ENCODE measurements at places on chromosomes 16 and 17.
A peak's percentile ranks its signal among the peaks of the same experiment; 100 is the strongest.

DNA sequence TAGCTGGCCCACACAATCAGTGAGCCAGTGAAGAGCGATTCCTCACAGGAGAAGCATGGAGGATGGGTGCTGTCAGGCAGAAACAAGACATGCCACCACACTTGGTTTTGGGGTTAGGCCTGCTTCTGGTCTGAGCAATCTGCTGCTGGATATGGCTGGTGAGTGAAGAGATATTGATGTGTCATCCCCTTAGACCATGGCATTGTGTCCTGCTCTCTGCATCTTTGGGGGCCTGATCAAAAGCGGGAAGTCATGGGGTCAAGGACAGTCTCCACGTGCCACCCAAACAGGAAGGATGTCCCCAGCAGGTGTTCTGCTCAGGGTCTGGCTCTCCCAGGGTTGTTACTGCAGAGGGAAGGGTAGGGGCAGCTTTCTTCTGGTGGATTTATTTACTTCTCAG, 140.7 kb downstream of the PRKCB start:
- DNase-seq = no peak

- DNase-seq = no peak
Observed at GRCh38 chr16:88772871-88773811, 11.9 kb downstream of the PIEZO1 start.

DNA sequence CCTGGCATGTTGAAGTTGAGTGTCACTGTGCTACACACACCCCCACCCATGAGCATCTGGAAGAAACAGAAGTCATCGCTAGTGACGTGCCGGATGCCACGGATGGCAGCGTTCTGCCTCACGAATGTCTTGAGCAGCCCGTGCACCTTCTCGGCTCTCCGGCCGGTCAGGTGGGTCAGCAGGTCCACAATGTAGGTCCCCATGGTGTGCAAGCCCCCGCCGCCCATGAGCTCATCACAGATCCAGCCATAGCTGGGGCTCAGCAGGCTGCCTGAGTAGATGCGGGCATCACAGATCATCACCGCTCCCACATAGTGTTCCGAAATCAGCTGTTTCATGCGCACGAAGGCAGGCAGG, 8.9 kb downstream of the C16orf86 start:
- DNase-seq = no peak

DNA sequence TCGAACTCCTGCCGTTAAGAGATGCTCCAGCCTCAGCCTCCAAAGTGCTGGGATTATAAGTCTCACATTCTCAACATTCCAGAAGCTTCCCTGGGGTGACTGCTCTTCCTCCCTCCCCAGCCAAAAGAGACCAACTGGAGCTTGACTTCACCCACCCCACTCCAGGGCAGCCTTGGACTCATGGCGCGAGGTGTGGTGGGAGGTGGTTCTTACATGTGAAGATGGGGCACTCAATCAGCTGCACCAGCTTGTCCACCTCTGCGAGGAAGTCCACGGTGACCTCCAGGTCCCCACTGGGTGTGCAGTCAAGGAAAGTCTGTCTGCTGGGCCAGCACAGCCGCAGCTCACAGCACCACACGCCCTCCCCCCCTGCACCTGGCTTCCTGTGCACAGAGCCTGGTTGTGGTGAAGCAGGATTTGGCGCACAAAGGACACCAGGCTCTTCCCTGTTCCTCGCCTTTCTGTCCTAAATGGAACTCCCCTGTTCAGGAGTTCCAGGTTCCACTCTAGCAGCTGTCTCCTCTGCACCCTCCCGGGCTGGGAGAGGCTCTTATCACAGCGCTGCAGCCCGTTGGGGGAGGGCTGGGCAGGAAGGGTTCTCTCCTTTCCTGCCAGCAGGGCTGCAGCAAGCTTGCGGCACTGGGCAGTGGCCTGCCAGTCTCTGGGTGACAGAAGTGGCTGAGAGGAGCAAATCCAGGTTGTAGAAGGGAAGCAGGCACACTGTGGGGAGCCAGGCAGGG, 9.6 kb upstream of the MTSS2 start:
- no peak for DNase-seq

DNA sequence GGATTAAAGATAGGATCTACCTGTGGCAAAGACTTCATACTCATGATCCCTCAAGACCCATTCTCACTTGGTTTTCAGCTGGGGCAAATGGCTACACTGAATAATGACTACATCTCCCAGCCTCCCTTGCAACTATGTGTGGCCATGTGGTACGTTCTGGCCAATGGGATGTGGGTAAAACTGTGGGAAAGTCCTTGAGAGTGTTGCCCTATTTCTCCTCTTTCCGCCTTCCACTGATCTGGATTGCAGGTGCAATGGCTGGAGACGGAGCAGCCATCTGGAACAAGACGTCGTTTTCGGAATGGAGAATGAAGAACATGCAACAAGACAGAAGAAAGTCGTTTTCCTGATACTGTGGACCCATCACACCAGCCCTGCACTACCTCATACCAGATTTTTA, 48.5 kb downstream of the HAPSTR1 start:
- DNase-seq = no peak

DNA sequence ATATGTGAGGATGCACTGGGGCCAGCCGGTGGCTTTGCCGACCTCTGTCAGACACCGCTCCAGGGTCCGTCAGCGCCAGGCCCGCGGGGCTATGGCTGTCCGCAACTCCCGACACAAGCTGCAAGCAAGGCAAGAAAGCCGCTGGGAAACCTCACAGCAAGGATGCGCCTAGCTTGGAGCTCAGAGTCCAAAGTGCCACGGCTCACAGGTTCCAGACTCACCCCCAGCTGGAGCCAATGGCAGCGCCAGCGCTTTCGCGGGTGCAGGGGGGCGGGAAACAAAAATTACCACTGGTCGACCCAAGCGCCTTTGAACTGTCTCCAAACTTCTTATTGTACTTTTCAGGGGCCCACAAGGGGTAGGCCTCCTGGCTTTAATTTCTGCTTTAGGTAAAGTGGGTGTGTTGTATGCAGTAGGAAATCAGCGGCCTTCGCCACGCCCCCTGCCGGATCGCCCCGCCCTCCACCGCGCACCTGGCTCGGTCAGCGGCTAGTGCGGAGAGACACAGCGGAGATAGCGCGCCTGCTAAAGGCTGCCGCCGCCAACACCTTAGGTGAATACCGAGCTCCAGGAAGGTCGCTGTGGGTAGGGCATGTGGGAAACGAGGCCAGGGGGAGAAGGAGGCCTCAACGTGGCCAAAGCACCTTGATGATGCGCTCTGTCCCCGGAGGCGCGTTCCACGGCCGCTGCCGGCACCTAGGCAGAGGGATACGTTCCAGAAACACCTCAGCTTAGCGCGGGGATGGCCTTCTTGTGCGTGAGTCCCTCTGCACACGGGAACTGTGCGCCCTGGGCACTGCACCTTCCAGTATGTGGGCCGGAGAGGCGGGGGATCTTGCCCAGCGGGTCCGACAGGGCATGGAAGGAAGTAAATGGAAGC, 61.0 kb upstream of the RBL2 start:
- DNase-seq = peak; percentile 84

GRCh38 chr16:70577256-70577698, 53.7 kb downstream of the SF3B3 start:
- DNase-seq = no peak

DNA sequence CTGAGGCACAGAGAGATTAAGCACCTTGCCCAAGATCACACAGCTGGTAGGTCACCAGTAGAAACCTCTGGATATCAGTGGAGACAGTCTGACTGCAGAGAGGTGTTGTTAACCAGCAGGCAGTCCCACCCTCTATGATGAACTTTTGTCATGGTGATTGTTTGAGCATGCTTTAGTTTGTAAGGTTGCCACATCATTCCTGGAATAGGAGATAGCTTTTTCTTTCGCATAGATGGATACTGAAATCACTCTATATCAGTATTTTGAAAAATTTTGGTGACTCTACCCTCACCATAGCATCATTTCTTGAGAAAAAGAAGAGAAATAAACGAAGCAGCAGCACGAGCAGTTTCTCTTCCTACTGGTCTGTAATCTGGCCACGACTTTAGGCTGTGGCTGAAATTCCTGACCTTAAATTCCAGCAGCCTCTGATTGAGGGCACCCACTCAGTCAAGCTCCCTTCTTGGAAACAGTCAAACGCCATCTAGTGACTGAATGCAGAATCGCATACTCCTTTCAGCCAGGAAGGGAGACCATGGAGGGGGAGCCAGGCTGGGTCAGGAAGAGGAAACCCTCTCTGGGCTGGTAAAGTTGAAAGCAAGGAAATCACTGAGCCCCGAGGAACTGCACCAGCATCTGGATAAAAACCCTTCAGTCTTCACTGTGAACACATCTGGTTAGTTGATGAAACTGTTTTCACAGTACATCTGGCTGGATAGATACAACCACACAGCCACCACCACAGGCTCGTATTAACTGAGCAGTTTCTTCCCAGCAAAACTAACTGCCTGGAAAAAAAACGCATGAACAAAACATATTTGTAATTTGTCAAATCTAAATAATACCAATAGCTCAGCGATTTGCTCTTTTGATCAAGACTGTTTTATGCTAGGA, 108.5 kb upstream of the XYLT1 start:
- peak; percentile 59 for DNase-seq

DNA sequence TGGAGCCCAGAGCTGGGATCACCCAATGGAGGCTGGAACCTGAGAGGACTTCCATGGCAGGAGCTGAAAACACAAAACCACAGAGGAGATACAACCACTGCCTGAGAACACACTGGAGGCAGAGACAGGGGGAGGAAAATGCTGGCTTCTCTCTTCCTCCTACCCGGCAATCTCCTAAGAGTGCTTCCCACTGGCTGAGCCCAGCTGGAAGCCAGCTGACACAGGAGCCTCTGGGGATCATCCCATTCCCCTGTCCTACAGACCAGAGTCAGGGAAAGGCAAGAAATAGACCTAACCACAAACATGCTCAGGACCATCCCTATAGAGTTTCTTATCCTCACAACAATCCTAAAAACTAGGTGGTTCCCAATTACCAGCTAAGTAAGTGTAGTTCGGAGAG, 112.4 kb upstream of the CDH5 start:
- no peak for DNase-seq

- DNase-seq = peak; percentile 34
Observed at GRCh38 chr16:12573730-12574383, 229.8 kb downstream of the CPPED1 start.

- peak; percentile 67 for DNase-seq
Observed at GRCh38 chr16:15950161-15950854, 892 bp downstream of the ABCC1 start.

- DNase-seq = no peak
Observed at GRCh38 chr17:34840750-34841149, 120.5 kb downstream of the CCT6B start.

- DNase-seq = no peak
Observed at GRCh38 chr17:36055171-36055570, 8.9 kb upstream of the CCL18 start.

DNA sequence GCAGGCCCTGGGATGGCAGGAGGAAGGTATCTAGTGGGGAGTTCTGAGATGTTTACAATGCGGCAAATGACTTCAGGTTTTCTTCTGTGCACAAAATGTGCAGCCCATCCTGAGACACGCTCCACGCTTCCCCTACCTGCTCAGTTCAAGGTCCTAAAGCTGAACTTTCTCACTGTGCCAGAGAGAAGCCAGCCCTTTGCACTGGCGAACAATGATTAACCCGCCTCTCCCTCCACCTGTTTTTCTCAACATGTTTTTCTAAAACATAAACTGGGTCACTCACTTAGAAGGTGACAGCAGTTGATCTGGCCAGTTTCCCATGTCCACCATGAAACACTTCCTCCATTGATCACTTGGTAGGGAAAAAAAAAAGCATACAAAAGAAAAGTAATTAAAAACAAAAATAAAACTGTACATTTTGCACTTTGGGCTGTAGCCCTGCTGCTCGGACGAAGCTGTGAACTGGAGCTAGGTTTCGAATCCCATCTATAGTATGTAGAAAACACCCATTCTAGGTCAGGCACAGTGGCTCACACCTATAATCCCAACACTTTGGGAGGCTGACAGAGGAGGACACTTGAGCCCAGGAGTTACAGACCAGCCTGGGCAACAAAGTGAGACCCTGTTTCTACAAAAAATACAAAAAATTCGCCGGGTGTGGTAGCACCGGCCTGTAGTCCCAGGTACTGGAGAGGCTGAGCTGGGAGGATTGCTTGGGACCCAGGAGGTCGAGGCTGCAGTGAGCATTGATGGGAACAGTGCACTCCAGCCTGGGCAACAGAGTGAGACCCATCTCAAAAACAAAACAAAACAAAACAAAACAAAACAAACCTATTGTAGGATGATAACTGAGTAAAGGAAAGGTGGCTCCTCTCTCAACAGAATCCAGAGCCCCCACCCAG, 6.1 kb upstream of the G6PC1 start:
- no peak for DNase-seq

- DNase-seq = no peak
Observed at GRCh38 chr17:50797135-50797810, 30.0 kb upstream of the ANKRD40CL start.

DNA sequence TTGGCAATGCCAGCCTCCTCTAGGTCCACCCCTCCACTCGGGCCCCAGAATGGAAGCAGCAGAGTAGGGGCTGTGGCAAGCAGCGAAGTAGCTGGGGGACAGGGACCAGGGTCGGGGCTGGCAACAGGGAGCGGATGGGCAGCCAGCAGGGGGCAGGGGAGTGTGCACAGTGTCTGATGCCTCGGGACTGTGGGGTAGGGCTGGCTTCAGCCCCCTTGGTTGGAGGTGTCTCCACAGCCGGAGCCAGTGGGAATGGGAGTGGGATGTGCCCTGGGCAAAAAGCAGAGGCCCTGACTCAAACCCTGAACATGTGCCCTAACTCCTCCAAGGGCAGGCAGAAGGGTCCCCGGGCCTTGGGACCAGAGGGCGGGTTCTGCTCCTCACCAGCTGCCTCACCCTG, 18.5 kb upstream of the ARHGAP27 start:
- no peak for DNase-seq

- DNase-seq = no peak
Observed at GRCh38 chr16:87363771-87364455, 19.7 kb downstream of the FBXO31 start.

DNA sequence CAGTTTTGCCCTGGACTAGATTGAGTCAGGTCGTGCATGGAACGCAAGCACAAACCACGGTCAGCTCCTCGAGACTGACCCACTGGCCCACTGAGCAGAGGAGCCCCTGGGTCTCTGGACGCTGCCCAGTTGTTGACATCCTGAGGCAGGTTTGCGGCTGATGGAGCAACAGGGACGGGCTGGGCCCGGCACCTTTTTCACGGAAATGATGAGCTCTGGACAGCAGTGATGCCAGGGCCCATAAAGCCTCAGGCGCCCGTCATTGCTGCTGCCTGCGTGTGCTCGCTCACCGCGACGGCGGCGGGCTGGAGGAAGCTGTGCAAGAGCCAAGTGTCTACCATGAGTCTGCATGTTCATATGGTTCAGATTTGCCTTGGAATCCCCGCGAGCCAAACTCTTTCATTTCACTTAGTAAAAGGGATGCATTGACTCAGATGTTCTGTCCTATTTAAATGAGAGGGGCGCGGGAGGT, 30.8 kb upstream of the CRISPLD2 start:
- no peak for DNase-seq

GRCh38 chr17:82242977-82243647, 14.3 kb downstream of the SLC16A3 start:
- no peak for DNase-seq

GRCh38 chr16:31271621-31272190, 11.9 kb downstream of the ITGAM start:
- no peak for DNase-seq

- no peak for DNase-seq
Observed at GRCh38 chr17:32915245-32915644, 12.7 kb upstream of the TMEM98 start.

Measured in naive thymus-derived CD4-positive, alpha-beta T cell (primary cell).